ENCODE measurements at places on chromosomes 5 and 9.
A peak's percentile ranks its signal among the peaks of the same experiment; 100 is the strongest.

DNA sequence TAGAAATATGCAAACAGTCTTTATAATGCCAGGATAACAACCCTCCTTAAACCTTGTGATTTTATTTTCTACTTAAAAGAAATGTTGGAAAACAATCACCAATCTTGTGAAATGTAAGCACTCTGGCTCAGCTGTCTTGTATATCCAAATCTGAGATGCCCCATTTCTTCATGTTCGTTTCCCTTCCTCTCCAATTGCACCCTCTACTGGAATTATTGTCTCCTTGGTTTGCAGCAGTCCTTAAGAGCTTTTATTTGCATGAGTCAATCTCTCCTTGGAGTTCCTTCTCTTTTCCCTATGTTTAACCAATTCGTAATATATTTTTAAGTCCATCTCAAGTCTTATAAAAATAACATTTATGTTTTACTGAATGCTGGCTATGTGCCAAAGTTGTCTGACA, 362.0 kb upstream of the CDH10 start:
- DNase-seq: peak; percentile 81

- no peak for DNase-seq
Measured at GRCh38 chr5:56457887-56458812, 225.0 kb upstream of the ANKRD55 start.

GRCh38 chr9:70410368-70410767, 4.1 kb downstream of the KLF9 start:
- no peak for DNase-seq

DNA sequence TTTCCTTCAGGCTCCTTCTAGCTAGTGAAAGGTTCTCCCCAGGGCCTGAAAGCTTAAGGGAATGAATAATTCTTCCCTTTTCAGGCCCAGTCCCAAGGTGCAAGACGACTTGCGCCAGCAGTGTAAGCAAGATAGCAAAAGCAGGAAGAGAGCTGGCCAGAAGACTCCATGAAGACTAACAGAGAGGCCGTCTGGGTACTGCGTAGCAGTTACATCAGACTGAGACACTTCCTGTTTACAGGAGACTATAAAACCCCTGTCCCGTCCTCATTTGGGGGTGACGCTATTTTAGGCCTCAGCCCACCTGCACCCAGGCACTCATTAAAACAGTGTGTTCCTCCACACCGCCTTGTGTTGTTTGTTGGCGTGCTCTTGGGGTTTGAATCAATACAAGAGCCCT, 90.7 kb upstream of the MOCS2 start:
- DNase-seq: no peak

GRCh38 chr5:154829181-154829588, 21.2 kb downstream of the FAXDC2 start:
- no peak for DNase-seq

DNA sequence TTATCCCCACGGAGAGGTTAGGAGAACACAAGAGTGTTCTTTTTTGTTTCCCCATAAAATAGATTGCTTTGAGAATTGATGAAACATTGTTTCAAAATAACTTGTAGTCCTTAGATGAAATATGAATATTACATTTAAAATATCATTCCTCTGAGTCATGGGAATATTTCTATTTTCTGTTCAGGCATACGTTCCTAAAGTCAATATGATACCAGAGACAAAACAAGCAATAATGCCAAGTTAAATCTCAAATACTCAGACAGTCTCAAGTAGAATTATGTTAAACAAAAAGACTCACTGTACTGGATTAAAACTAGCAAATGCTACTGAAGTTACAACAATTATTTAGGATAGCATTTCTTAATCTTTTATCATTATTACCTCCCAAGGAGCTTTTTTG, 111.7 kb upstream of the C6 start:
- DNase-seq: no peak

GRCh38 chr5:43338862-43339261, 25.6 kb upstream of the HMGCS1 start:
- no peak for DNase-seq

GRCh38 chr5:35483191-35483590, 134.5 kb upstream of the SPEF2 start:
- no peak for DNase-seq

GRCh38 chr9:119298076-119298853, 71.0 kb downstream of the BRINP1 start:
- no peak for DNase-seq

- DNase-seq: peak; percentile 87
Measured at GRCh38 chr5:107232788-107233187, 437.9 kb downstream of the EFNA5 start.

DNA sequence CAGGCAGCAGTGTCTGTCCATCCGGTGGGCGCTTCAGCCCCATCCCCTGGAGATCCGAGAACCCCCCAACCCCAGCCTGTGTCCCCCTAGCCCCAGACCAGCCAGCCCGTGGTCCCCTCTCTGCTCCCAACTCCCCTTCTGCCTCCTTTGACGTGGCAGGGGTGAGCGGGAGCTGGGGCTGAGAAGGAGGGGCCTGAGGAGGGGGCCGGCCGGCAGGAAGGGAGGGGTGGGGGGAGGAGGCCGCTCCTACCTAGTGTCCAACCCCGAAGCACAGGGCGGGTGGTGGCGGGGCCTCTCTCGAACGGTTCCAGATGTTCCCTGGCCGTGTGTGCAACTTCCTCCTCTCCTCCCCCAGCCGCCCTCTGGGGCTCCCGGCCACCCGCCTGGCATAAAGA, 31.0 kb downstream of the GOLGA2 start:
- DNase-seq: no peak

DNA sequence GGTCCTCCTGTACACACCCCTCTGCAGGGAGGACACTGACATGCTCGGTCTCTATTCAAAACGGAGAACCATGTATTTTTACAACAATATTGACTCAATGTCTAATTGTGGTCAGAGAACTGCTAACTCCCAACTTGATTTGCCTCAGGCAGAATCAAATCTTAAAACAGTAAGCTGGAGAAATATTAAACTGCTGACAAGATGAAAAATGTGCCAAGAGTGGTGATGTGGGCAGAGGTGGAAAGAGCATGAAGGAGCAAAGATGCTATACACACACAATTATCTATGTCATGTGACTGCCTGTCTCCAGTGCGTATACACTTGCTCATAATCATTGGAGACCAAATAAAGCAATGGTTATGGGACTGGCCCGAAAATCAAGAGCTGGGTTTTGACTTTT, 556.1 kb upstream of the ZNF608 start:
- no peak for DNase-seq

- DNase-seq: no peak
Measured at GRCh38 chr5:67195406-67196275, 958 bp downstream of the CD180 start.

GRCh38 chr5:5061836-5062235, 78.3 kb upstream of the ADAMTS16 start:
- DNase-seq: no peak

GRCh38 chr9:7405924-7406604, 393.5 kb downstream of the DMAC1 start:
- DNase-seq: no peak

- no peak for DNase-seq
Measured at GRCh38 chr5:50301756-50302155, 139.3 kb downstream of the EMB start.

DNA sequence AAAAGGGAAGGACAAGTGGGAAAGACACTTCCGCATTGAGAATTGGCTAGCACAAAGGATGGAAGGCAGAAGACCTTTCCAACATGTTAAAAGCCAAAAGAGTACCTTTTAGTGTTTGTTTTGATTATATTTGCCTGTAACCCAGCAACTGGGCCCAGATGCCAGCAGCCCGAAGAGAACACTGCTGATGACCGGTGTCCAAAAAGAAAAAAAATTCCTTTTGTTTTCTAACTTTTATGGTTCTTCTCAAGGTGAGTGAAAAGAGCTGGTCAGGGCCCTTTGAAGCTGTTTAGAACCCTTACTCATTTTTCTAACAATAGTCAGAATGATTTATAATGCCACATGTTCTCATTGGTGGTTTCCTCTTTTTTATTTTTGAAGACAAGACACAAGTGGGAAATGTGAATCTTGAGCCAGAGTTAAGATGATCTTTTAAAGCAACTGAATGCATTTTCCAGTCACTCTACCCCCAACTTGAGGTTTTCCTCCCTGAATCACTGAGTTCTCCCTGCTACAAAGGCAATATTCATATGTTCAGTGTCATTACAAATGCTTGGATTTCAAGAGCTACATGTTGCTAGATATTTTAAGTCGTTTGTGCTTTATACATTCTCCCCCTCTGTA, 32.3 kb upstream of the ZNF462 start:
- DNase-seq: no peak

- DNase-seq: no peak
Measured at GRCh38 chr9:28941856-28942255, 1368.6 kb upstream of the C9orf72 start.

- no peak for DNase-seq
Measured at GRCh38 chr5:172276214-172276613, 7.3 kb downstream of the UBTD2 start.

DNA sequence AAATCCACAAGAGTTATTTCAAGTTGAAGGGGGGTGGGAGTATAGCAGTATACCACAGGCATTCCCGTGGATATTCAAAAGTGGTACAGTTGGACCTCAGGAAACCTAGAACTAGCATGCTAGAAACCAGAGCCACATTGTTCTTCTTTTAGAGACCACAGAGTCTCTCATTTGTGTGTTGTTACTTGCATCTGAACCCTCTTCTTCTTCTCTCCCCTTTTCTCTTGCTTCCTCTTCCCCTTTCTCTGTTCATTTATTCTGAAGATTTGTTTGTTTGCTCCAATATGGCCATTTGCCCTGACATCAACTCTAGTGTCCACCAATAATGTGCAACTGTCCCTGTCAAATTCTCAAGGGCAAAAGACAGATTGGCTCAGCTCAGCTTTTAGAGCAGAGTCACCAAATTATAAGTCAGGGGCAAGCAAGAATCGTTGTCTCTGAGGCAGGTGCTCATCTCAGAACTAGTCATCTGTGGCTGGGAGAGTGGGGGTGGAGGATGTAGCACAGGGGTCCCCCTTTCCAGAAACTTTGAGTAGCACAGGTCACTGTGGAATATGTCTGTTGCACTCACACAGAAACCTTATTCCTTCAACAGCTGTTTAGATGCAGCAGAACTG, 321.1 kb downstream of the ARRDC3 start:
- DNase-seq: no peak

DNA sequence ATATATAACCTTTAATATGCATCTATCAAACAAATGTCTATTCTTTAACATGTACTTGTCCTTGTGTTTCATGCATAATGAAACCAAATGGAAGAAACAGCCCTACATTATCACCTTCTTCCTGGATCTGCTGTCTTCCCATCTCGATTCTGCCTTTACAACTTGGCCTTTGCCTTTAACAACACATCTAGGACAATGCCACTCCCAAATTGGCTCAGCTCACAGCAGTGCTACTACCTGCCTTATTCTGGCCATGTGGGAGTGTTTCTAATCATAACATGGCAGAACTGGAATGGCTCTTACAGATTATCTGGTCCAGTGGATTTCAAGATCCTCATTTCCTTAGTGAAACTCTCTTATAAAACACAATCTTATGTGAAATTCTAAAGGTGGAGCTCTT, 176.5 kb downstream of the CARTPT start:
- no peak for DNase-seq

DNA sequence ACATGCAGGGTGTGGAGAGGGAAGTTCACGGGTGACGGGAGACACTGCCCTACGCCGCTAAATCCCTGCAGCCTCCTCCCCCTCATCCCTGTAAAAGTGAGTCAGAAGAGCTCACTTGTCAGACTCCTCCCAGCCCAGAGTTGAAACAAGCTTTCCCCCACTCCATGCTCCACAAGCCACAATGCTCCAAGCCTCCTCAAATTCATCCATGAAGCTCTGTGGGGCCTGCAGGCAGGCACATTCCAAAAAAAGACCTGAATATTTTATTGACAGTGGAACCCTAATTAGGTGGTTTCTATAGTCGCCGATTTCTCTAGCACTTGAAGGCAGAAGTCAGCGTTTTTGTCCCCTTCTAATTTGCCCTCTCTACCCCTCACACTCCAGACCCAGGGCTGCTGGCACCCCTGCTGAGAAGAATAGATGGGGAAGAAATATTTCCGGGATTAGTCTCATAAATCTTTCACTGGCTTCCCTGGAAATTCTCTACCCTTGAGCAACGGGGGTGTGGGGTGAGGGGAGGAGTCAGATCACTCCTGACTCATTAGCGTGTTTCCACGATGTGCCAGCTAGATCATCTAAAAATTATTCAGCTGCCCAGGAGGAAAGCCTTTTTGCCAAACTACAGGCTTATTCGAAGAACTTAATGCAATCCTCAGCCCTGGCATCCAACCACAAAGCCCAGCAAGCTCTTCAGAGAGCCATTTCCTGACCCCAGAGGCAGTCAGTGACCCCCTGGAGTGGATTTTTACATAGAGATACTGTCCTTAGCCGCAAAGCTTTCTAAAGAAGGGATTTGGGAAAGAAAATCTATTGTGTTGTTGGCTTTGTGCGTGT, 97.1 kb downstream of the ENC1 start:
- peak; percentile 1 for DNase-seq

DNA sequence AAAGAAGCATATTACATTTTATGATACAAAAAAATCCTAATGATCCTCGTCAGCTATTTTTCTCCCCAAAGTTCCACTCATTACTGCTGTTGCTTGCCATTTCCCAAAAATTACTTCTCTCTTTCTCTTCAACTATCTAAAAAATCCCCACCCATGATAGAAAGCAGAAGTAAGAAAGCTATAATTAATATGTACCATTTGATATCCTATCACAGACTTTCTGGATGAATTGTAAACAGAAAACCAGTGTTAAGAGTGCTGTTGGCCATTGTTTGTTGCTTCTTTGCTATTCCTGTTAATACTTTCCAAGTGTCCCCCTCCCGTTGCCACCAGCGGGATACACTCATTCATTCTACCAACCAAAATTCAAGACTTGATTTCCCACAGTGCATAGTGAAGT, 136.3 kb upstream of the SMARCA2 start:
- DNase-seq: no peak

GRCh38 chr5:108735790-108736189, 11.9 kb upstream of the FER start:
- no peak for DNase-seq

DNA sequence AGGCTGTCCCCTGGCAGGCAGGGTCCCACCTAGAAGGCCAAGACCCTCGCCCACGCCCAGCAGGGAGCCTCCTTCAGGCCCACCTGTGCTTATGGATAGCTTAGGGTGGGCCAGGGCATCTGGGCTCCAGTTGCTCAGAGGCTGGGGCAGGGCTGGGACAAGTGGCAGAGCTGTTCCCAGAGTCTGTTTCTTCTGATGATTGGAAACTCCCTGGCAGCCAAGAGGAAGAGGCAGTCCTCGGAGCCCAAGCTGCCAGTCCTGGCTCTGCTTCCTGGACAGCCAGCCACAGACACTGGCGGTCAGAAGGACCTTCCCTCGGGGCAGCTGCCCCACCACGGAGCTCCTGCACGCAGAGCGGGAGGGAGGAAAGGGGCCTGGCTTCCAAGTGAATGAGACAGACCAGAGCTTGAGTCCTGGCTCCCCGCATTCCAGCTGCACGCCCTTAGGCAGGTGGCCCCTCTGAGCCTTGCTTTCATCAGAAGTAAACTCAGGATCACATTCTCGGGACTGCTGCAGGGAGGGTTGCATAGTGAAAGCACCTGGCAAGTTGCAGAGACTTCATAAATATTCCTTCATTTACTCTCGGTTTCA, 37.9 kb upstream of the GABRP start:
- DNase-seq: no peak

- no peak for DNase-seq
Measured at GRCh38 chr9:6029604-6030274, 14.3 kb upstream of the RANBP6 start.
